T-cell (primary cell): ENCODE measurements at places on chromosomes 6 and 20.

- H3K4me1 ChIP-seq: no peaks in the 10 kb centered on the region
- H3K4me3 ChIP-seq: no peak overlapping the region
- H3K27ac ChIP-seq: no peak overlapping the region
- DNase-seq: no peak
- no peaks in the 10 kb centered on the region for H3K36me3 ChIP-seq
- H3K27me3 ChIP-seq: no peaks in the 10 kb centered on the region
These were observed 30.8 kb downstream of the COL9A1 start for GRCh38 chr6:70272071-70272470.

DNA sequence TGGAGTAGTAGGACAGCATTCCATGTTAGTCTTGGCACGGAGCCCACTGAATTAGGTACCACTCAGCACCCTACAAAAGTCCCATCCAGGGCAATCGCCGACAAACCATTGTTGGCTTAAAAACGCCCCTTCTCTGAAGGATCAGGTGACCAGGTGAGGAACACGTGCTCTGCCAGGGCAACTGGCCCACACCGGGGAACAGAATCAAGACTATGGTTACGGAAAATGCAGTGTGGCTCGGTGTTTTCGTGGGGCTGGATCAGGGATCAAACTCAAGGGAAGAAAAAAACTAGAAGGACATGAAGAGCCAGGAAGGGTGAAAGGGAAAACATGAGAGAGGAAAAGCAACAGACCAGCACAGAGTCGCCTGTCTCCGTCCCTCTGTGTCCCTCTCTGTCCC is 177.8 kb upstream of the ARID1B start:
- no peaks in the 10 kb centered on the region for H3K4me1 ChIP-seq
- H3K36me3 ChIP-seq: no peaks in the 10 kb centered on the region
- no peak overlapping the region for H3K4me3 ChIP-seq
- DNase-seq: no peak
- H3K27ac ChIP-seq: no peak overlapping the region
- no peaks in the 10 kb centered on the region for H3K27me3 ChIP-seq

GRCh38 chr20:61819921-61820825 is 245.5 kb downstream of the TAF4 start:
- H3K4me3 ChIP-seq: no peak overlapping the region
- H3K27me3 ChIP-seq: peaks cover 10% of the 10 kb centered on the region

GRCh38 chr6:122998403-122998975 is 2.5 kb downstream of the CLVS2 start:
- H3K4me3 ChIP-seq: no peak overlapping the region
- no peak overlapping the region for H3K27ac ChIP-seq
- peaks cover 23% of the 10 kb centered on the region for H3K27me3 ChIP-seq
- H3K36me3 ChIP-seq: no peaks in the 10 kb centered on the region
- no peaks in the 10 kb centered on the region for H3K4me1 ChIP-seq
- DNase-seq: no peak

DNA sequence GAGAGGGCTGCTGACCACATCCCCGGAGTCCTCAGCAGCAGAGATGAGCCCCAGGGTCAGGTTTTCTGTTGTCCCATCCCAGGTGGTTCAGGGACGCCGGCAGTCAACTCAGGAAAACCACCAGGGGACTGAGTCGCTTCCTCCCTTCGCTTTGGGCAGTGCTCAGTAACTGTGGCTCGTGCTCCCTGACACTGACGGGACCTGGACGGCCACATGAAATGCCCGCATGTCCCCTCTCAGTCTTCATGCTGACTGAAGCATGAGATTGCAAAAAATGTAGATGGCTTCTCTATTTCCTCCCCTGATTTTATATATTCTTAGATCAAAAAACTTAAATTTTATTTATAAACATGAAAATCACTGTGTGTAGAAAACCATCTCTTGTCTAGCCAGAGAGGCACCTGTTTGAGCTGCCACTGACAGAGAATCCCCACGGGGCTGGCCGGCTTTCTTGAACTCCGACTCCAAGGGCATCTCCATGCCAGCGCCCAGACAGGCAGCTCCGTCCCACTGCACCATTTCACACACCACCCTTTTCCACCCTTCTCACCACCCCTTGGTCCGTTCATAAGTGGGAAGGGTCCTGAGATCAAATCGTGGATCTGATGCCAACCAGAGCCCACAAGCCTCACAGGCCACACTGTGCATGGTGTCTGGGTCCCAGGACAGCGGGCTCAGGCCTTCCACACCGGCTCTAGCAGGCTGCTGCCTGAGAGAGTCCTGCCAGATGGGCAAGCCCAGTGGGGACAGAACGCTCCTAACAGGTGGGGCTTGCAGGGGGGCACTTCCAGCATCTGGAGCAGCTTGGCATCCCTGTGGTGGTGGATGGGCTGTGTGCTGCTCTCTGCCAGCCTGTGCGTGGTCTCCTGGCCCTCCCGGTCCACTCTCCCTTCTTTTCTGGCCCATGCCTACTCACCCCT is 98.2 kb downstream of the SMOC2 start:
- H3K4me1 ChIP-seq: no peaks in the 10 kb centered on the region
- no peak overlapping the region for H3K4me3 ChIP-seq
- H3K27ac ChIP-seq: no peak overlapping the region
- H3K36me3 ChIP-seq: no peaks in the 10 kb centered on the region
- no peak for DNase-seq
- H3K27me3 ChIP-seq: no peaks in the 10 kb centered on the region

- H3K4me1 ChIP-seq: peaks cover 36% of the 10 kb centered on the region
- peak; percentile 19 for DNase-seq
- no peak overlapping the region for H3K4me3 ChIP-seq
These were observed 3.5 kb downstream of the ZFAND3 start for GRCh38 chr6:37822851-37823682.

GRCh38 chr6:134634966-134635365 is 314.9 kb downstream of the ALDH8A1 start:
- no peaks in the 10 kb centered on the region for H3K27me3 ChIP-seq
- H3K4me3 ChIP-seq: no peak overlapping the region
- H3K36me3 ChIP-seq: no peaks in the 10 kb centered on the region
- no peak for DNase-seq
- H3K27ac ChIP-seq: no peak overlapping the region

DNA sequence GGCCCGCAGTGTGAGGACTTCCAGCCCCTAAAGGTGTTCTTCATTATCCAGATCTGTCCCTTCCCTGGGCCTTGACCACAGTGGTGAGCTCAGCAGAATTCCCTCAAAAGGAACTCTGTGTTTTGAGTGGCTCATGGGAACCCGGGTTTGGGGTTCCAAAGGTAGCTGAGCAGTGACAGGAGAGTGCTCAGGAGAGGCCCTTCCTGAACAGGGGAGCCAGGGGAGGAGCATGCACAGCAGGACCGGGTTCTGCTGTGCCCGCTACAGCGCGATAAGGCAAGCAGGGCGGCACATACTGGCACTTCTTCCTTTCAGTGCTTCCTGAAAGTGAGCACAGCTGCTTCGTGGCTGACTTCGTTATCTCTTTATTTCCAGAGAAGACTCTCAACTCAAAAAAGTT is 88.3 kb downstream of the SSR1 start:
- DNase-seq: no peak
- no peaks in the 10 kb centered on the region for H3K4me1 ChIP-seq
- H3K27ac ChIP-seq: no peak overlapping the region
- H3K36me3 ChIP-seq: peaks cover 16% of the 10 kb centered on the region
- no peak overlapping the region for H3K4me3 ChIP-seq
- no peaks in the 10 kb centered on the region for H3K27me3 ChIP-seq

- DNase-seq: no peak
- H3K27me3 ChIP-seq: no peaks in the 10 kb centered on the region
- H3K4me1 ChIP-seq: peaks cover 26% of the 10 kb centered on the region
- H3K4me3 ChIP-seq: peak overlapping the region; percentile 99
- H3K27ac ChIP-seq: peak overlapping the region; percentile 31
These were observed 1.1 kb downstream of the ABRACL start for GRCh38 chr6:139029470-139030227.

- no peaks in the 10 kb centered on the region for H3K36me3 ChIP-seq
- H3K4me1 ChIP-seq: no peaks in the 10 kb centered on the region
- DNase-seq: no peak
- no peaks in the 10 kb centered on the region for H3K27me3 ChIP-seq
These were observed 693.6 kb upstream of the SLC35B3 start for GRCh38 chr6:9128970-9129369.

DNA sequence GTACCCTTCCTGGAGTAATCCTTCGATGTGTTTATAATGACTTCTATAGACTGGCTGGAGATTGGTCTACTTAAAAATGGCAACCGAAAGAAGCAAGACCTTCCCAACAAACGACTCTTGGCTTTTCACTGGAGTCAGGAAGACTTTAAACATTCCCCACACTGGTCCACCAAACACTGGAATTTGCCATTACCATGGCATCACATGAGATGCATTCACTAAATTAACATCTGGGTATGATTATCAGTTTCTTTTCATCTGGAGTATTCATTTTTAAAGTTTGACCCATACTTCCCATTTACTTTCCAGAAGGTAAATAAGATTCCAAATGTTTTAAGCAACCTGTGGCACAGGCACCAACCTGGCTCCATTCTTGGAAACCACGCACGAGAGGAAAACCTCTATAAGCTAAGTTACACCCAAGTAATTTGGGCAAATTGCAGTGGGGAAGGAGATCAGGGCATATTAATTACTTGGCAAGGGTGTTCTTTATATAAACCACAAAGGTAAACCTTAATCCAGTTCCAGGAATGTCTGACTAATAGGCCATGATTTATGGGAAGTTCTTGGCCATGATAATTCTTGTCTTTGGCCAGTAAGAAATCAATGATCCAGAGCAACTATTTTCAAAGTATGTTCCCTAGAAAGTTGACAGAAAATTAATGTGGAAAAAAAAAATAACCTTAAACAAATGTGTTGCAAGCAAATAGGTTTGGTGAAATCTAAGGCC is 190.0 kb upstream of the COL21A1 start:
- H3K4me3 ChIP-seq: no peak overlapping the region
- H3K27ac ChIP-seq: no peak overlapping the region
- H3K27me3 ChIP-seq: no peaks in the 10 kb centered on the region
- H3K4me1 ChIP-seq: no peaks in the 10 kb centered on the region
- no peak for DNase-seq

DNA sequence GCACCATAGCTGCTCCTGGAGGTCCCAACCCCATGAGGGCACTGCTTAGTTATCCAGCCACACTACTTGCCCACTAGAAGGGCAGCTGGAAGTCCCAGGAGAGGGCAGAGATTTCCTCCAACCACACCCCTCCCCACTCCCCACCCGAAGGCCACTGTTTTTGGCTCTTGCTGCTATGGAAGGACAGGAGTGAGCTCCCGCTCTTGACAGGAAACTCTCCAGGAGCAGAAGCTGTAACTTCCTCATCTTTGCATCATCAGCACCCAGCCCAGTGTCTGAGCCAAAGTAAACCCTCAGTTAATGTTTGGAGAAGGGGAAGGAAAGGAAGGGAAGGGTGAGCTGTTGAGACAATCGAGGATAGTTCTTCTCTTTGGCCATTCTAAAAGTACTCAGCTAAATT is 120.7 kb downstream of the MTFR2 start:
- no peaks in the 10 kb centered on the region for H3K36me3 ChIP-seq
- no peak overlapping the region for H3K4me3 ChIP-seq
- no peaks in the 10 kb centered on the region for H3K4me1 ChIP-seq
- peaks cover 3% of the 10 kb centered on the region for H3K27me3 ChIP-seq
- H3K27ac ChIP-seq: no peak overlapping the region

- no peaks in the 10 kb centered on the region for H3K36me3 ChIP-seq
- H3K4me3 ChIP-seq: no peak overlapping the region
- no peaks in the 10 kb centered on the region for H3K27me3 ChIP-seq
- DNase-seq: no peak
- no peaks in the 10 kb centered on the region for H3K4me1 ChIP-seq
These were observed 531.7 kb downstream of the LMBRD1 start for GRCh38 chr6:69265090-69265489.

DNA sequence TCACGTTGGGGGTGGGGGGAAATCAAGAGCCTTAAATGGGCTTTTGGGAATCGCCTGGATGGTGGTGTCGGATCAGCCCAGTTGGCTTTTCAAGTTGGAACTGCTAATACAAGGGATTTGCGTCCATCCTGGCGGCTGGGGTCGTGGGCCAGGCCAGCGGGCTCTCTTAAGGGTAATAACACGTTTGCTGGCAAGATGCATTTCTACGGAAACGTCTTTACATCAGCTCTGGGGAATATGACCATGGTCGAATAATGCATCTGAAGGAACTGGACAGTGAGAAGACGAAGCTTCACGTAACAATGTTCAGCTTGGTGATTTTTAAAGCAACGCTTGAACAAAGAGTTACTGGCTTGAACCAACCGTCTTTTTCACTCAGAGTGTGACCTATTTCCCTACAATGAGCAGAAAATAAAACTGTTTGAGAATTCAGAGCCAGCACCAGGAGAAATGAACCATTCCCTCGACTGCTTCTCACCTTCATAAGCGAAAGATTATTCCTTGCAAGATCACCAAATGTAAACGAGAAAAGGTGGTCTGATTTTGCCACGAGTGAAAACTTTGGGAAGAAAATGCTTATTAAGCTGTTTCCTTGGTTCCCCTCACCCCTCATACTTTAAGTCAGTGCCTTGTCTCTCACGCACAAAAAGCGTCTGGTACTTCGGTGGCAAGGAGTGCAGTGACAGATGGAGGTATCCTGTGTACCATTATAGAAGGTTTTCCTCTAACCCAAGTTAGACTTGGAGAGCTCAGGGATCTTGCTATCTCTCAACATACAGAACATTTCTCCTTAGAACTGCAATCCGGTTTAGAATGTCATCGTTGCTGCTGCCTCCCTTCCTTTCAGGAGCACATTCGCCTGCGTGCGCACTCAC is 1.4 kb upstream of the MARCKS start:
- no peak for DNase-seq
- no peak overlapping the region for H3K27ac ChIP-seq
- peak overlapping the region; percentile 89 for H3K4me3 ChIP-seq

- peak within 1 kb of the TSS; percentile 97 for H3K4me3 ChIP-seq
- peak within 1 kb of the TSS; percentile 87 for H3K27ac ChIP-seq
- H3K36me3 ChIP-seq: no peaks in the 10 kb centered on the region
- DNase-seq: peak; percentile 63
- H3K27me3 ChIP-seq: no peaks in the 10 kb centered on the region
These were observed at the start of gene PPP1R18 for GRCh38 chr6:30686009-30686907. PPP1R18 (minus strand) TSS chr6:30686645; CDS start chr6:30686018, 627 bp downstream.

GRCh38 chr20:62830821-62831220 is 14.0 kb downstream of the COL9A3 start:
- no peak overlapping the region for H3K27ac ChIP-seq
- H3K4me3 ChIP-seq: no peak overlapping the region
- no peak for DNase-seq
- peaks cover 22% of the 10 kb centered on the region for H3K27me3 ChIP-seq

DNA sequence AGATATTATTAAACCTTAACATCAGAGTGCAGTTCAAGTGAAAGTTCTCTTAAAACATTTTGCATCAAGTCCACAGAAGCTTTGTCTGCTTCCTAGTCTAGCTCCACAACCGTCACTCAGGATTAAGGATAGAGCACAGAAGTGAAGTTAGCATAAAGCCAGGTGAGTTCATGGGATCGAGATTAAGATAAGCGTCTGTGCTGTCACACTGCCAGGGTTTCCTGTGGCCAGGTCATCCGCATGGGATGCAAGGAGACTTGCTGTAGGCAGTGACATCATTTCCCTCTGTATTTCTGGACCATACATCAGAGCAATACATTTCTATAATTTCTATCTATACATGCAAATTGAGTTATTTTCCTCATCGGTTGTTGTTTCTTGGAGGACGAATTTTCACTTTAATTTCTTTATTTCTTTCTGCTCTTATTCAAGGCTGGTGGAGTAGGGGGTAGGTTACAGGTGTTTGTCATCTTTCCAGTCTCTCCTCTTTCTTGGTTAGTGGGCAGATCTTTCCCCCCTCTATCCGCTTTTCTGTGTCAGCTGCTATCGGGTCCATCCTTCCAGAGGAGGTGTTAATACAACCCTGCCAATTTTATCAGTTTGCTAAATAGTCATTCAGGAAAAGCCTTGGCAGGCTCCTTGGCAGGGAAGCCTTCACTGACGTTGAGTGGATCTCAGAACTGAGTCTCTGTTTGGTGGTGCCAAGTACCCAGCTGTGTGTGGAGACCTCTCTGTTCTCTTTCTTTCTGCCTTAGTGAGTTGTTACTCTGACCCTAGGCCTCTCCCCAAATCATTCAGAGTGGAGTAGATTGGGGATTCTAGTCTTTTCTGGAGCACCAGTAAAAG is 307.6 kb upstream of the MAP3K7 start:
- H3K36me3 ChIP-seq: no peaks in the 10 kb centered on the region
- no peak overlapping the region for H3K27ac ChIP-seq
- no peaks in the 10 kb centered on the region for H3K4me1 ChIP-seq
